ENCODE measurements at places on chromosomes 1 and 21.

DNA sequence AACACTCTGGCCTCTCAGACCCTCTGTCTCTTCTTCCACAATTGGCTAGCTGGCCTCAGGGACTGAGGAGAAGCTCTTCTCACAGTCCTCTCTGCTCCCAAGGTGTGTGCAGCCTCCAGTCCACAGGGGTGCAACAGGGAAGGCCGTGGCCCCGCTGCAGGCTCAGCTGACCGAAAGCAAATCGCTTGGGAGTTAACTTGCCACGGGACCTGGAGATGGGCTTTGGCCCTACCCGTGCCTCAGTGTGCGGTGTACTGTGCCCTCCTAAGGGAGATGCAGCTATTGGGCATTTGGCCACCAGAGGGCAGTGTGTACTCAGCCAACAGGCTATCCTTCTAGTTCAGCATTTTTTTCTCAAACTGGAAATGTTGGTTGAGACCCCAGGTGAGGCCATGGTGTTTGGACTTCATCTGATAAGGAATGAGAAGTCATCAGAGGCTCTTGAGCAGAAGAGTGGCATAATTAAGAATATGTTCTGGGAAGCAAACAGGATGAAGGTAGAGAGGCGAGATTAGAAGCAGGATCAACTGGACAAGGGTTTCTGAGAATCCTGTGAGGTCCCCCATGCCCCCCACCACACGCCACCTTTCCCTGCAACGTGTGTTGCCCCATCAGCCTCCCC lies 42.5 kb upstream of the TMEM125 start:
- peak; percentile 88 for DNase-seq

GRCh38 chr1:30968220-30968971 lies 59.8 kb upstream of the SDC3 start:
- no peak for DNase-seq

DNA sequence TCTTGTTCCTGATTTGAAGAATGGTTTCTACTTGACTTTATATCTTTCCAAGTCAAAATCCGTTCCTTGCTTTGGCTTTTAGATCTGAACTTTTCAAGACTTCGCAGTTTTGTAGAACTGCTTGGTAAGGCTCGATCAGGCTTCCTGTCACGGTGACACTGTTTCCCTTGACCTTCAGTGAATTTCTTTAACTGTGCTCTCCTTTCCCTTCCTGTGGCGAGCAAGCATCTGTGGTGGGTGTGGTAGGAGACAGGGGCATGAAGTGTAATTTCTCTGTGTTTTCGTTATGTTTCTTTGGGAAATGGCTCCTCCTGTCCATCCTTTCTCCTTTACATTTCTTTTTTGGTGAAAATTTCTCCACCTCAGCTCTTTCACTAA lies 10.4 kb downstream of the STYXL2 start:
- no peak for DNase-seq

- no peak for DNase-seq
Measured at GRCh38 chr1:241401156-241401555, 44.2 kb upstream of the RGS7 start.

GRCh38 chr1:27274204-27274603 lies 39.8 kb downstream of the WDTC1 start:
- DNase-seq, result no peak

- no peak for DNase-seq
Measured at GRCh38 chr1:164659621-164660411, 100.8 kb downstream of the PBX1 start.

GRCh38 chr1:246503341-246503740 lies 3.7 kb downstream of the SMYD3 start:
- DNase-seq, result no peak

GRCh38 chr1:185058110-185058509 lies 12.8 kb downstream of the RNF2 start:
- no peak for DNase-seq

GRCh38 chr1:97186381-97186780 lies 464.8 kb downstream of the PTBP2 start:
- DNase-seq, result peak; percentile 7

DNA sequence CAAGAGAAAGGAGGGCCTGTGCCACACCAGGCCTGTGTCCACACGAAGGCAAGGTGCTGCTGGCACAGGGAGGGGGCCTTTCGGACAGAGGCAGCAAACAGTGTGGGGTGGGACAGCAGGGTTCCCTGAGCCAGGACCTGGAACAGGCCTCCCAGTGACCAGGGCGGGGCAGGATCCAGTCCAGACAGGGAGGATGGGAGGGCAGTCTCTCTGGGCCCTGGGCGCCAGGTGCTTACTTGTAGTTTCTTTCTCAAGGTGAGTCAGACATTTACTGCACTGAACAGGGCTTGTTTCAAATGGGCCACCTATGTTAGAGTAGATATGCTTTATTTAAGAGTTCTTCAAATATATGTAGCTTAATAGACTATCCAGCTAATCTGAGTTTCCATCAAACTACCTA lies 52.8 kb upstream of the STUM start:
- DNase-seq, result no peak

DNA sequence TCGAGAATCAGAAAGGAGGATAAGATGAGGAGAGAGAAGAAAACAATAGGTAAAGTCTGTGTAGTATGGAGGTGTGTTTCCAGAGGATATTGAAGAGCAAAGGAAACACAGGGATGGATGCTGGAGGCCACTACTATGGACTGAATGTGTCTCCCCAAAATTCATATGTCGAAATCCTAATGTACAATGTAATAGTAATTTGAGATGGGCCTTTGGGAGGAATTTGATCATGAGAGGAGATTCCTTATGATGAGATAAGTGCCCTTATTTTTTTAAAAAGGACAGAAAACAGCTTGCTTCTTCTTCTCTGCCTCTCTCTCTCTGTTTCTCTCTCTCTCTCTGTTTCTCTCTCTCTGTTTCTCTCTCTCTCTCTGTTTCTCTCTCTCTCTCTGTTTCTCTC lies 602.2 kb upstream of the ADAMTS5 start:
- no peak for DNase-seq

GRCh38 chr21:32044205-32045180 lies 171.7 kb downstream of the HUNK start:
- DNase-seq, result no peak

- DNase-seq, result no peak
Measured at GRCh38 chr1:205535866-205536758, 31.6 kb downstream of the CDK18 start.

- no peak for DNase-seq
Measured at GRCh38 chr21:41926807-41927171, 27.0 kb downstream of the C2CD2 start.

GRCh38 chr21:35197992-35198431 lies 148.9 kb upstream of the RUNX1 start:
- DNase-seq, result no peak

- DNase-seq, result no peak
Measured at GRCh38 chr1:231724041-231724440, 97.5 kb downstream of the DISC1 start.

DNA sequence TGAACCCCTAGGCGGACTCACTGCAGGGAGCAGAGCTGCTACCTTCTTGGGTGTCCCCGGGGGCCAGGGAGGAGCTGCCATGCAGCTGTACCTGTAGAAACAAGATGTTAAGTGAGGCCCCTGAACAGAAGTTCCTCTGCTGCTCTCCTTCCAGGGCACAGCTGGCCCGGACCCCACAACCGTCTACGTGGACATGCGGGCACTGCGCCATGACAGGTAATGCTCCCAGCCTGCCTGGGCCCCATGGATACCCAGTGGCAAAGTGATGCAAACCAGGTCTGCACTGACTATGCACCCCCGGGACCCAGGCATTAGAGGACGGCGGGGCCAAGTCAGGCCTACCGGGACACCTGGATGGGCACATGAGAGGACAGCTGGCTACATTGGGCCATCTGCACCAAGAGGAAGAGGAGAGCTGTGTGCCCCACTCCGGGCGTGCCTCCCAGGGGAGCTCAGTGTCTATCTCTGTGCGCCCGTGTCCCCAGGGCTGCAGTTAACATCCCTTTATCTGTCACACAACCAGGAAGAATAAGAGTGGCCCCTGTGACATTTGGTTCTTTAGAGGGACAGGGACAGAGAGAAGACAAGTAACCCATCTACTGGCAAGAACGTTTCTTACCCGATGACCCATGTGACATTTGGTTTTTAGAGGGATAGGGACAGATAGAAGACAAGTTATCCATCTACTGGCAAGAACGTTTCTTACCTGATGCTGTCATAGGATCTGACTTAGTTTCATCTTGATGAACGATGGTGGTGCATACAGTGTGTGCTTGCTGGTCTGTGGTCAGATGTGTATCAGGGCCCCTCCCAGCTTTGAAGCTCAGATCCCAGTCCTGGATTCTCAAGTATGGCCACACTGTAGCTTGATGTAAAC lies 44.1 kb downstream of the S100B start:
- DNase-seq, result peak; percentile 25

DNA sequence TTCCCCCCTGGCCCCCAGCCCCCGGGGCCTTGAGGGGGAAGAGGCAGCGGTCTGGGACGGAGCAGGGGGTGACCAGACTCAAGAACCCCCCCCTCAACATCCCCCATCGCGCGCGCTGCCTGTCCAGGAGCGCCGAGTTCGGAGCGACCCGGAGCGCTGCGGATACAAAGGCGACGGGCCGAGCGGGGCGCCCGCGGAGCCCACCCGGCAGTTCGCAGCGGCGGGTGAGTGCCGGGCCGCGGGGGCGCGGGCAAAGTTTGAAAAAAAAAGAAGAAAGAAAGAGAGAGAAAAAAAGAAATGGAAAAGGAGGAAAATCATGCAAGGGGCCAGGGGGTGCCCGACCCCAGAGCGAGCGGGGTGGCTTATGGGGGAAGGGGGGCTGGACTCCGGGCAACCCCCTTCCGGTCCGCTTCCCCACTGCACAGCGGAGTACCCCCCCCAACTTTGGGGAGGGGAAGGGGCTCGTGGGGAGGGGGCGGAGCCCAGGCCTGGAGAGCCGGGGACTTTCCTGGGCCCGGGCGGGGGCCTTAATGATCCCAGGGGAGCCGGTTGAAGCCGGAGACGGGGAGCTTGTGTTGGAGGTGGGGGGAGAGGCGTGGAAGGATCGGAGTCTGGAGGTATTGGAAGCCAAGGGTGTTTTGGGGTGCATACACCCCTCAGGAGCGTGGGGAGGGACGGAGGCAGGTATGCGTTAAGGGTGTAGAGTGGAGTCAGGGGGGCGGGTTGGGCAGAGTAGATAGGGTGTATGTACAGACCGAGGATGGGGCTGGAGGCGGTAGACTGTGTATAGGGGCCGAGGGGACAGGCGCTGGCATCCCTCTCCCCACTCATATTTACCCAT lies 502 bp downstream of the VANGL2 start:
- DNase-seq, result no peak

- DNase-seq, result no peak
Measured at GRCh38 chr1:12167493-12168429, 970 bp downstream of the TNFRSF1B start.

GRCh38 chr1:160884579-160884978 lies 401 bp downstream of the ITLN1 start:
- peak; percentile 34 for DNase-seq

DNA sequence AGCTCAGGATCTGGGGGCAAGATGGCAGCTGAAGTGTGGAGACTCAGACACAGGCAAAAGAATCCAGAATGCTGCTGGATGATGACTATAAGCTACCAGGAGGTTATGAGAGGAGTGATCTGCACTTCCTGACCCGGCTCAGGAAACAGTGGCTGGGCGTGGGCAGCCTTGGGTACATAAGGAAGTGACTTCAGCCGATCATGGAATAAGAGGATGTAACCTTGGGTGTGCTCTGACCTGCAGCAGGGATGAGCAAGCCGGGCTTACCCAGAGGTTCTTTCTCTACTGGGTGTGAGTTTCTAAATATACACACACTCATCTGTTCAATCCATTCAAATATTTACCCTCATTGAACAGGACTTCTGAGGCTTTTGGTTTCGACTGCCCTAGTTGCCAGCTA lies 62.7 kb downstream of the CD34 start:
- DNase-seq, result peak; percentile 30
